ENCODE measurements at places on chromosomes 13 and 19. TPM values are rescaled to one million over a fixed set of nuclear protein-coding genes. Genes with fewer than 3 reads are reported as not detected.

IFNL1 gene
- not detected for total RNA-seq

FCAR gene
- not detected for total RNA-seq

LRCH1 gene
- 3.3 TPM for total RNA-seq

ZNF625 gene
- total RNA-seq = 42.9 TPM

ZNF726 gene
- 0.31 TPM for total RNA-seq

MIDN gene
- 16.1 TPM for total RNA-seq

WDR18 gene
- total RNA-seq = 156 TPM

NOTCH3 gene
- 17.1 TPM for total RNA-seq

POU2F2 gene
- 0.69 TPM for total RNA-seq

C19orf73 gene
- 1.7 TPM for total RNA-seq

ZNF850 gene
- 32.1 TPM for total RNA-seq

TMEM238 gene
- 0.15 TPM for total RNA-seq

TEKTIP1 gene
- total RNA-seq = not detected

CYP2F1 gene
- not detected for total RNA-seq

LEUTX gene
- total RNA-seq = not detected

ZNF223 gene
- total RNA-seq = 21.1 TPM

ASF1B gene
- total RNA-seq = 16.4 TPM

COX6B2 gene
- 0.77 TPM for total RNA-seq

RAB8A gene
- total RNA-seq = 39.2 TPM

VSTM2B gene
- not detected for total RNA-seq

MARK4 gene
- total RNA-seq = 30.1 TPM

KIR2DL1 gene
- total RNA-seq = not detected

TSPAN16 gene
- total RNA-seq = not detected

Data from neural progenitor cell (in vitro differentiated cells).